Caki2 (cell line): ENCODE measurements at places on chromosomes 6 and 20. TPM values are rescaled to one million over a fixed set of nuclear protein-coding genes. Genes with fewer than 3 reads are reported as not detected.

Gene NT5E
- 46.2 and 47.0 TPM in 2 replicates for total RNA-seq

Gene HLA-DRB5
- total RNA-seq: not detected in 2 replicates

Gene FAXC
- 8.5 and 16.0 TPM in 2 replicates for total RNA-seq

Gene BHLHE23
- not detected in 2 replicates for total RNA-seq

Gene ANKRD66
- not detected in 2 replicates for total RNA-seq

Gene CCN5
- 39.7 and 55.7 TPM in 2 replicates for total RNA-seq

Gene LINC00237
- total RNA-seq: not detected in 2 replicates

Gene PDYN
- not detected in 2 replicates for total RNA-seq

Gene RFX6
- total RNA-seq: not detected in 2 replicates

Gene OTOR
- not detected in 2 replicates for total RNA-seq

Gene TRIM15
- not detected in 2 replicates for total RNA-seq

Gene ANKEF1
- 3.7 and 7.1 TPM in 2 replicates for total RNA-seq

Gene TXLNB
- total RNA-seq: not detected in 2 replicates

Gene NKAIN4
- total RNA-seq: 2.9 and 5.0 TPM in 2 replicates

Gene SCUBE3
- total RNA-seq: not detected in 2 replicates

Gene TUBB2B
- total RNA-seq: 3.0 and 5.3 TPM in 2 replicates
